Stimulated activated CD8-positive, alpha-beta memory T cell treated with anti-CD3 and anti-CD28 coated beads, Interleukin-15, amount 100 ng/mL, for 24 hours (primary cell): ENCODE measurements at places on chromosomes 2 and 18.

DNA sequence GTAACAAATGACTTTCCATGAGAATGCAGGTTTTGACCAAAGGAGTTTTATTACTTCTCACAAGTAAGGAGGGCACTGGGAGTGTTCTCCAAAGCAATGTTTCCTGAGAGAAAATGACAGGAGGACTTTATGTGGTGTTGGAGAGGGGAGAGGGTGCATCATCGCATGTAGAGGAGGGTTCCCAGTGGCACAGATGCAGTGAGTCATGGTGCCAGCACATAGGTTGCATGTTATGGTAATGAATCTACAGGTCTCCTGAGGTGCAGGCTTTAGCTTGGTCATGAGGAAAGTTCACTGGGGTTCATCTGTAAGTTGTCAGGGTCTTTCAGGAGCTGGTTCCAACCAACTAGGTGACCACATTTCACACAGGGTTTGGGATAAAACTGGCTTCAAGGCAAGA is 30.4 kb downstream of the NAT8 start:
- no peak for DNase-seq

- DNase-seq, result no peak
Observed at GRCh38 chr18:27983780-27984179, 193.2 kb downstream of the CDH2 start.

- no peak for DNase-seq
Observed at GRCh38 chr2:121075006-121075551, 209.9 kb downstream of the TFCP2L1 start.

DNA sequence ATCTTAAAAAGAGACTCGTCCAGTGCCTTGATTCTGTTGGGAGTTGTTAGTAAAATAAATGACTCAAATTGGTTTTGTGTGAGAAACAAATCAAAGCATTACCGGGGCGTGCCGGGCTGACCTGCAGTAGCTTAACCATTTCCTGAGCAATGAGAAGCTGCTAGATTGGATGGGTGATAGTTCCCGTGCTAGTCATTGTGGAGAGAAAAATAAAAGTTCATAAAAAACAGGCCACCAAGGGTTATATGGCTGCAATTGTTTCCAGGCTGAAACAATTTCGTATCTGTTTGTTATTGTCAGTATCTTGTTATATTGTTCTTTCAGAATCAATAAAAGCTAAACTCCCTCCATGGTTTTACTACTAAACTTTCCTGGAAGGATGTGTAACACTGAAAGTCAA is 314.4 kb downstream of the MTX2 start:
- DNase-seq, result no peak

- DNase-seq, result no peak
Observed at GRCh38 chr2:7014174-7014640, 97.0 kb downstream of the RNF144A start.

DNA sequence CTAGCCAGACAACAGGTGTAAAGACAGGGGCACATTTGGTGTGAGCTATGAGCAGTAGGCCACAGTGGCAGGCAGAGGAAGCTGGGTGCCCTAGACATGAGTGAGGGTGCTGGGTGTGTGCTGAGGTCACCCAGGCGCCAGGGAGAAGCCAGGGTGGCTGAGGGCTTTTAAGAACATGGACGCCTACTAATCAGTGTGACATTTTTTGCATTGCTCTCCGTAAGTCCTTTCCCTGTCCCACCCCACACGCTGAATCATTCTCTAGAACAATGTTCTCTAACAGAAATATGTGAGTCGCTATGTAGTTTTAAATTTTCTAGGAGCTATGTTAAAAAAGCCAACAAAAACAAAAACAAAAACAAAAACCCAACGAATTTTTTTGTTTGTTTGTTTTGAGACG is 204.5 kb upstream of the REV1 start:
- DNase-seq, result no peak
